ENCODE measurements at places on chromosomes 7 and 10.

DNA sequence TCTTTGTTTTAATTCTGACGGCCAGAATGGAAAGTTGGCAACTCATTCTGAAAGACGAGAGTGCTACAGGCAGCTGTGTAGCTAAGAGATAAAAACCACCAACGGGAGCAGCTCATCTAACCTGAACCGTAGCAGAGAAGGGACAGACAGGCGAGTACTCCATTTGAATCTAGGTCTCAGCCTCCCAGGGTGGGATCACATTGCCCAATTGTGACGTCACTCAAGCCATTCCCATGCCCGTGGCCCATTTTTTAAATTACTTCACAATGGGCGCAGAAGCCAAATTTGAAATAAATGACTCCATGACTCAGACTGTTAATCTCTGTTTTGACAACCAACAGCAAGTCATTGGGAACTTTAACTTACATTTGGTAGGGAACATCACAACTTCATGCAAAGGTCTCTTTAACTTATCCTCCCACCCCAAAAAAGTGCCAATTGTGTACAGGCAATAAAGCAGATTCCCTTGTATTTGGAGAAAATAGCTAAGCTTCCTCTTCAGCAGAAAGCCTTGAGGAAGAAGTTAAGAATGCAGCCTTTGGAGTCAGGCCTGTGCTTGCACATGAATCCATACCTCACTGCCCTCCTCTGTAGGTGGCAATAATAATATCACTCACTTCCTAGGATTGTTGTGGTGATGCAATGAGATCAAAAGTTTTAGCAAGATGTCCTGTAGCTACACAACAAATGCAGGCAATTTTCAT lies 93.2 kb upstream of the KIF5B start:
- DNase-seq, result no peak

DNA sequence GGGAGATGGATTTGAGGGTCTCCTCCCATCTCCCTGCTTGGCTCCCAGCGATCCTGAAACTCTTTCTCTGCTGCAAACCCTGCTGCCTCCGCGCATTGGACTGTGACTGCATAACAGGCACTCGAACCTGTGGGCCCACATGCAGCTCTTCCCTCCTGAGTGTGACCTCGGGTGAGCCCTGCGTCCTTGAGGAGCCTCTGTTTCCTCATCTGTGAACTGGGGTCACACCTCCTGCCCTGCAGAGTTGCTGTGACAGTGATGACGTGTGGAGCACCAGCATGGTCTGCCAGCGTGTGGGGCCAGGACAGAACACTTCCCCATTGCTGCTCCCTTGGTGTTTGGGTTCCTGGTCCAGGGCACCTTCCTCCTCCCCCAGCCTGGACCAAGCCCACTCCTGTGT lies 46.9 kb upstream of the PSMG3 start:
- DNase-seq, result no peak

GRCh38 chr7:140009735-140010134 lies 53.0 kb downstream of the PARP12 start:
- no peak for DNase-seq

- DNase-seq, result no peak
Measured at GRCh38 chr10:23585186-23585585, 146.3 kb downstream of the OTUD1 start.

GRCh38 chr10:51314481-51314880 lies 240.2 kb downstream of the PRKG1 start:
- DNase-seq, result no peak

DNA sequence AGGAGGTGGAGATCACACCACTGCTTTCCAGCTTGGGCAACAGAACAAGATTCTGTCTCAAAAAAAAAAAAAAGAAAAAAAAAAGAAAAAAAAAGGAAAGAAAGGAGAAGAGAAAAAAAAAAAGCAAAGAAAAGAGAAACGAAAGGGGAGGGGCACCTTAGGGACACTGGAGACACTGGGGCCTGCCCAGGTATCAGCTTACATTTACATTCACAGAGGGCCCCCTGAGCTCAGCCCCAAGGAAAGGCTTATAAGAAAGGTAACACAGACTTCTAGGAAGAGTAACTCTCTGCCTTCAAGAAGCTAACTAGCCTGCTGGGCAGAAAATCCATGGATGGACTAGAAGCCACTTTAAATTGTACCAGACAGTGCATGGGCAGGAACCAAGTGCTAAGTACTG lies 108.8 kb downstream of the NPY start:
- DNase-seq, result no peak

GRCh38 chr7:1248143-1248915 lies 15.7 kb downstream of the UNCX start:
- DNase-seq, result no peak

DNA sequence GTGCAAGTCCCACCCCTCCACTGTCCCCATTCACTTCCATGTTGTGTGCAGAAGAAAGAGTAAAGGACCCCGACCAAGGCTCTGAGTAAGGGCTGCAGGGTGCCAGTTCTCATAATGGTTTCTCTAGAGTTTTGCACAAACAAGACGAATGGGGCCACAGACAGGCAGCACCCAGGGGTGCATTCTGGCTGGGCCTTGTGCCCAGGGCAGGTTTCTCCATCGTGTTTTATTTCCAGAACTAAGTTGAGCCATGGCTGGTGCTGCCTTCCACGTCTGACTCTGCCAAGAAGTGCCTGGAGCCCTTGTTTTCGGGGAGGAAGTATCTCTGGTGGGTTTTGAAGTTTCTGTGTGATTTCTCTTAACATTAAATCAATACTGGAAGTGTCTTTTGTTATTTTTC lies 95.0 kb upstream of the SDK1 start:
- DNase-seq, result no peak

GRCh38 chr7:35716038-35716803 lies 21.3 kb upstream of the HERPUD2 start:
- DNase-seq, result no peak

DNA sequence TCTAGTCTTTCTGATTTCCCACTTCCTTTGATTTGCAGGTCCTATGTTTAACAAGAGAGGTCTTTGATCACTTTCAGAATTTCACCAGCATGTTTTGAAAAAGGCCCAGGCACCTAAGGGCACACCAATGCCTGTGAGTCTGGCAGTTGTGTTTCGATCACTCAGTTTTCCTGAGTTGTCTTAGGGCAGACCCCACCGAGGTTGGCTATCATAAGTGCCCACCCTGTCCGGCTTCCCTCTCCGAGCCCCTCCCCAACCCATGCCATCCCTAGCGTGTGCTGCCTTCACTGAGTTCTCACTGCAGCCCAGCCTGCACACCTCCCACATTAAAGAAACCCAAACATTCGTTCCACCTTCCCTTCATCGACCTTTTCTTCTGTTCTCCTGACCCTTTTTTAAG lies 257.9 kb downstream of the GRID1 start:
- no peak for DNase-seq

GRCh38 chr7:44114586-44115310 lies 8.6 kb downstream of the POLD2 start:
- DNase-seq, result no peak

GRCh38 chr7:149867762-149868622 lies 5.8 kb upstream of the ATP6V0E2 start:
- no peak for DNase-seq

DNA sequence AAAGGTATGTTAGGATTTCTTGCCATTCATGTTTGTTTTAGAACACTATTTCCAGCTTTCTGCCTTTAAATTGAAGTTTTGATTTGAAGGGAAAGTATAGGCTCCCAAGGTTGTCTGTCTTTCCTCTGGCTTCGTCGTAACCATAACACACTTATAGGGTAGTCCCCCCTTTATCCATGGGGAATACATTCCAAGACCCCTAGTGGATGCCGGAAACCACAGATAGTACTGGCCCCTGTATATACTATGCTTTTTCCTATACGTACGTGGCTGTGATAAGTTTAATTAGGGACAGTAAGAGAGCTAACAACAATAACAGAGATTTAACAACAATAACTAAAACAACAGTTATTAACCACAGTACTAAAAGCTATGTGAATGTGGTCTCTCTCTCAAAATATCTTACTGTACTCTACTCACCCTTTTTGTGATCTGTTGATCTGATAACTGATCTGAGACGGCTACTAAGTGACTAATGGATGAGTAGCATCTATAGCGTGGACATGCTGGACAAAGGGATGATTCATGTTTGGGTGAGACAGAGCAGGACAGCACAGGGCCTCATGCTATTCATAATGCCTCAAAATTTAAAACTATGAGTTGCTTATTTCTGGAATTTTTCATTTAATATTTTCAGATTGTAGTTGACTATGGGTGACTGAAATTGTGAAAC lies 273.1 kb downstream of the AUTS2 start:
- no peak for DNase-seq

- DNase-seq, result no peak
Measured at GRCh38 chr10:85036661-85037060, 708.3 kb downstream of the CCSER2 start.

DNA sequence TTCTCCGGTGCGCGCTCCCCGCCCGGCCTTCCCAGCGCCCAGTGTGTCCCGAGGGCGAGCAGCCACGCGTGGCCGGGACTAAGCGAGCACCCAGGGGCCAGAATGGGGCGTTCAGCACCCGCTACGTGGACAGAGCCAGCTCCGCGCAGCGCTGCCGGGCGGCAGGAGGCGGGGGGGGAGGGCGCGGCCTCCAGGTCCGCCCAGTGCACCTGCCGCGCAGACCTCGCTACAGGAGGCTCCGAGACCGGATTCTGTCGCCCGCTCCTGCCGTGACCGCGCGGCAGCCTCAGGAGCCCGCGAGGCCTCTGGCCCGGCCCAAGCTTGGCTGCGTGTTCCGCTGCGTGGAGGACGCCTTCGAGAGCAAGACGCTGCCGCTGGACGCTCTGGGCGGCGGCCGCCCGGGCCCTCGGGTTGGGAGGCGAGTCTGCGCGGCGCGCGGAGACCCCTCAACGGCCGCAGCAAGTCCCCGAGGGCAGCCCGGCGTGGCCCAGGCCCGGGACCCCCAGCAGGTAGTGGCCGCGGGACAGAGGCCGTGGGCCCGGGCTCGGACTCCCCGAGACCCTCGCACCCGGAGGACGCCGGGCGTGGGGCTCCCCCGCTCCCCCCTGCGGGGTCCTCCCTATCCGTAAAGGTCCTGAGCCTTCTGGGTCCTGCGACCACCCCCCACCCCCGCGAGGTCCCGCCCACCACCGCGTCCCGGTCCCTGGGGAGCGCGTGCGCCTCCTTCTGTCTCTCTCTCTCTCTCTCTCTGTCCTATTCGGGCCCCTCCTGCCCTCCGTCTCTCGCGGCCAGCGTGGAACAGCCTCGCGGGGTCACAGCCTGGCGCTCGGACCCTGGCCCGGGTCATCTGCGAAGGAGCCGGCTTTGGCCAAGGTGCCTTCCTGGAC lies 904 bp upstream of the DPYSL4 start:
- DNase-seq, result no peak

DNA sequence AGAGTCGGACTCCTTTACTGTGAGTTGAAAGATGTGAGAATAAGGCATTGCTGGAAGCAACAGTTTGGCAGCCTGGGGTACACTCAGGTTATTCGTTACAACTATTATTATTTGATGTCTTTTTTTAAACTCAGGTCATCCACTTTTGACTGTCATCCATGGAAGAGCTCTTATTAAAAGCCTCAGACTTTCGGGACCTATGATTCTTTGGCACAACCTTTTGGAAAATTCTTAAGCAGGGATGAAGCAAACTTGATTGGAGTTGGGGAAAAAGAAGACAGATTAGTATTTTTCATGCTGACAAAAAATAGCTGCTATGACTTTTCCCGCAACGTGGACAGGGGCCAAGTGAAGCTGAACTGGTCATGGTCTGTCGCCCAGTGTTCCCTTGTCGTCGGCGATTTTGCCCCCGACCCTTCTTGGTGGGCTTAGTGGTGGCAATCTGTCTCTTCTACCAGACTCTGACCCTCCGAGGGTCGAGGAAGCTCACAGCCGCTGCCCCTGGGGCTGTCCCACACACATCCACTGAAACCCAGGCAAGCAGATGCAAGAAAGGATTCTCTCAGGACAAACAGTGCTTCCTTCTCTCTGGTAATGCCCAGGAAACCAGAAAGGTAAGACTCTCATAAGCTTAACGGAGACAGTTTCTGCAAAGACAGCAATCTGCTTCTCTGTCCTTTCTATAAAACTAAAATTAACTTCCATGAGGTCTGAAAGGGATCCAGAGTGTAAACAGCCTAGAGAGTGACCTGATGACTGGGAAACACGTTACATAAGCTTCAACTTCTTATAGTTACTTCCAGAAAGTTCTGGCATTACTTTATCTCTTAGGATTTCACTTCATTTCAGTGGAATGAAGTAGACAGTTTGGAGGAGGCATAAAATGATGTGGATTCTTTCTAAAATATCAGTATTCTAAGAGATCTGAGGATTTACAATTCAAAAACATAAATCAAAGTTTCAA lies 1.0 kb downstream of the CPED1 start:
- no peak for DNase-seq

- DNase-seq, result no peak
Measured at GRCh38 chr10:76010703-76011102, 579.3 kb downstream of the LRMDA start.

DNA sequence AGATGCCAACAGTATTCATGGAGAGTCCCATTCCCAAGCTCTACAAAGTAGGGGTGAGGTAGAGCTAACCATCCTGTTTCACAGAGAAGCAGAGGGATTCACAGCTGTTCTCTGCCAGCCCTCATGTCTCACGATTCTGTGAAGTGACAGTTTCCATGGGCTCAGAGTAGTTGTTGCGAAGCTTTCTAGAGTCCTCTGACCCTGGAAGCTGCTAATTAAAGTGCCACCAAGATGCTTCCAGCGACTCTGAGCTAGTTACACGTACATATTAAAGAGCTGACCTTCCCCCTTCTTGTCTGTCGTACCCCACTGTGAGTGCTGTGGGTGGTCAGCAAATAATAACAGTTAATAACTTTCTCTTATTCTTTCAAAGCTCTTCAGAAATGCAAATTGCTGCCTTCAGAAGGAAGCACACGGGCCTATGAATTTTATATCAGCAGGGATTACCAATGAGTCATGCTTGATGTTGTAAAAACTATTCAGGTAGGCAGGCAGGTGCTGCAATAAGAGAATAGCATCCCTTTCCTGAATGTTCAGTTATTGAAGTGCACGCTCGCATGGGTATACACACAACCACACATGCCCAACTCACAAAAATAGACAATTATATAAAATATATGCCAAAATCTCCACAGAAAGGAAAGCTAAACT lies 34.1 kb downstream of the DNAJB9 start:
- DNase-seq, result no peak
